ENCODE measurements at places on chromosomes 7 and 10.

- no peak for DNase-seq
Measured at GRCh38 chr7:134350709-134351108, 34.0 kb upstream of the SLC35B4 start.

- DNase-seq: no peak
Measured at GRCh38 chr10:89091496-89091895, 100.9 kb downstream of the FAS start.

GRCh38 chr7:108211382-108212201 is 81.4 kb upstream of the LAMB4 start:
- no peak for DNase-seq

- DNase-seq: no peak
Measured at GRCh38 chr10:56633876-56634452, 272.9 kb upstream of the ZWINT start.

DNA sequence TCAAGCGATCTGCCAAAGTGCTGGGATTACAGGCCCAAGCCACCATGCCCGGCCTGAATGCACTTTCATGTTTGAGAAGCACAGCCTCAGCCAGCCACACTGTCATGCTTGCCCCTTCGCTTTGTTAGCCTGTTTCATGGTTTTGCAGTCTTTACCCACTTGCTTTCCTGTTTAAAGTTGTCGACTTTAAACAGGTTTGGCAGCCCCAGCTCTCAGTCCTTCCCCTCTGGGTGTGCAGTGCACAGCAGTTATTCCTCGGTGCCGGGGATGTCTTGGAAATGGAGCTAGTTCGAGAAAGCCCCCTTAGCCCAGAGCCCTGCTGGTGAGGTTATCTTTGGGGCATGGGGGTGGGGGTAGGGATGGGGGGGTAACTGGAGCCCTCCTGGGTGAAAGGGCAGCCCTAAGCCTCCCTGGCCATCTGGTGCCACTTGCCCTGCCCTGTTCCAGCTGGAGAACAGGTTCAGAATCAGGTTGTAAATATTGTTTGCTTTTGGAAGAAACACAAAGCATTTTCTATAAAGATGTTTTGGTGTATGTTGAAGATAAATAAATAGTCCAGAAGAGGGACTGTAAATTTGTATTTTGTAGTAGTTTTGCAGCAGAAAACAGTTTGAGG is 14.8 kb downstream of the TSPAN14 start:
- no peak for DNase-seq

GRCh38 chr7:152383341-152384234 is 52.2 kb downstream of the KMT2C start:
- no peak for DNase-seq

GRCh38 chr7:81207801-81208200 is 288.9 kb upstream of the SEMA3C start:
- no peak for DNase-seq

DNA sequence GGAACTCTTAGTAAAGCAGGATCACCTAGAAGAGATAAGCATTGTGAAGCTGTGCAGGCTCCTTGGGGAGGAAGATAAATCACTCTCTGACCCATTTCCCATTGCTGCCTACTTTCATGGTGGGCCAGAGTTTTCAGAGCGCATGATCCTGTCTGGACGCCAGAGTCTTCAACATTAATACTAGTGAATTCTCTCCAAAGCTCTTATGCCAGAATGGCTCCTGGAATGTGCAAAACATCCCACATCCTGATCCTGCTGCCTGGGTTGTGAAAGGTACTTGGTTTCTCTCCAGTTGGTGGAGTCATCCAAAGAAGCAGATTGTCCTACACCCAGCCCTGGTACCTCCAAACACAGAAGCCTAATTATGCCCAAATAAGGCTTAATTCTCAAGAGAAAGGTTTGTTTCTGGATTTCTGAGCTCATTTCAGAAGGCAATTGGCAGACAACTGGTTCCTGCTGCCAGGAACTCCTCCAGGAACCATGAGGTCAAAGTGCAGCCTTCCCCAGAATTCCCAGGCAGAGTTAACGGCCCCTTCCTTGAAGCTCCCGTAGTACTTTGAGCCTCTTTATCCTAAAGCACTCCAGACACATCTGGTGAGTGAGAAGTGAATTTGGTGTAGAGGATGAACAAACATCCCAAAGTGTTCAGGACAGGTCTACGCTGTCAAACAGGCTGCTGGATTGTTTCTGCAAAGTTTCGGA is 495.2 kb downstream of the PLXNA4 start:
- DNase-seq: no peak

GRCh38 chr7:36408589-36408988 is 18.9 kb downstream of the ANLN start:
- no peak for DNase-seq

DNA sequence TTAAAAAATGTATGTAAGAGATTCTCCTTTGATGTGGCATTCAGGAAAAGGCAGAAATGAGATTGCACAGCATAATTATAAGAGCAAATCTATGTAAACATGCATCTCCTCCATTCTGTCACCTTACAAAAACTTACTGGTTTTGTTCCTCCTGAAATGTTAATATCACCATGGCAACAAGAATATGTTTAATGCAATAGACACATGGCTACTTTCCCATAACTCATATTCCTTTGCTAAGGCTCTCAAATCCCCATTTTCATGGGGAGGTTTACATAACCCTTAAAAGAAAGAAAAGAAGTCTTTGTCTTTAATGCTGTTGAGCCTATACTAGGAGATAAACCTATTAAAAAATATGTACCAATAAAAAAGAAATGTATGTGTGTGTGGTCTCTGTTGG is 136.2 kb downstream of the ANK3 start:
- DNase-seq: no peak

DNA sequence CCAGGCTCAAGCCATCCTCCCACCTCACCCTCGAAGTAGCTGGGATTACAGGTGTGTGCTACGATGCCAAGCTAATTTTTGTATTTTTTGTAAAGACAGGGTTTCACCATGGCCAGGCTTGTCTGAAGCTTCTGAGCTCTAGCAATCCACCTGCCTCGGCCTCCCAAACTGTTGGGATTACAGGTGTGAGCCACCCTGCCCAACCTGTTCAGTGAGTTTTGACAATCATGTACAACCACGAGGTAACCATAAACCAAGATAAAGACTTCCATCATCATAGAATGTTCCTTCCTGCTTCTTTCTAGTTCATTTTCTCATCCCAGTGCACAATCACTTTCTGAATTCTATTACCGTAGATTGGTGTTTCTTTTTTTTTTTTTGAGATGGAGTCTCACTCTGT is 30.5 kb upstream of the MKRN1 start:
- no peak for DNase-seq

DNA sequence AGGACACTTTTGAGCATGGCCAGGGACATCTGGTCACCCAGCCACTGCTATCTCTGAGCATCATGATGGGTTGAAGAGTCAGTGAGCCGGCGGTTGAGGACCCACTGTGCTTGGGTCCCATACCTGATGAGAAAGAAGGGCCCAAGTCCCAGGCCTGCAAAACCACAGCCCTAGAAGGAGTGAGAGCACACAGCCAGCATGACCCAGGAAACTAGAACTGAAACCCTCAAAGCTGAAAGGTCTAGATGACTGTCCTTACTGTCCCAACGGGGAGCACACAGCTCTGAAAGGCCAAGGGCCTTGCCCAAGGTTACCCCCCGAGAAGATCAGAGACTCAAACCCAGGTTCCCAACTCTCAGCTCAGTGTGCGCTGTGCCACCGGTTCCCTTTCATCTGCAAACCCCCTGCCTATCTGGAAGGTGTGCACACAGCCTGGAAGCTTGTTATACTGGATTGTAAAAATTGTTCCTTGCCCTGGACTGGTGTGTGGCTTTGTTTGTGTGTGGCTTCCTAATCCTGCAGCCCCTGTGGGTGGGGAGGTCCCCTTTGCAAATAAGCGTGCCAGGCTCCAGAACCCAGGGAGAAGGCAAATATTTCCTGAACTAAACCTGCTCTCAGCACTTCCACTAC is 22.6 kb upstream of the PSAP start:
- DNase-seq: no peak

DNA sequence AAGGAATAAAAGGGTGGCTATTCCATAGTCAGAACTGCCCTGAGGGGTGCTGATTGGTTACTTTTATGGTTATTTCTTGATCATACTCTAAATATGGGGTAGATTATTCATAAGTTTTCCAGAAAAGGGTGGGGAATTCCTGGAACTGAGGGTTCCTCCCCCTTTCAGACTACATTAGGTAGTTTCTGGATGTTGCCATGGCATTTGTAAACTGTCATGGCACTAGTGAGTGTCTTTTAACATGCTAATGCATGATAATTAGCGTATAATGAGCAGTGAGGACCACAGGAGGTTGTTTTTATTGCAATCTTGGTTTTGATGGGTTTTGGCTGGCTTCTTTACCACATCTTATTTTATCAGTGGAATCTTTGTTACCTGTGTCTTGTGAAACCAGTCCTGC is 26.5 kb upstream of the POT1 start:
- DNase-seq: no peak

GRCh38 chr10:110802551-110803238 is 69.0 kb upstream of the PDCD4 start:
- DNase-seq: no peak

DNA sequence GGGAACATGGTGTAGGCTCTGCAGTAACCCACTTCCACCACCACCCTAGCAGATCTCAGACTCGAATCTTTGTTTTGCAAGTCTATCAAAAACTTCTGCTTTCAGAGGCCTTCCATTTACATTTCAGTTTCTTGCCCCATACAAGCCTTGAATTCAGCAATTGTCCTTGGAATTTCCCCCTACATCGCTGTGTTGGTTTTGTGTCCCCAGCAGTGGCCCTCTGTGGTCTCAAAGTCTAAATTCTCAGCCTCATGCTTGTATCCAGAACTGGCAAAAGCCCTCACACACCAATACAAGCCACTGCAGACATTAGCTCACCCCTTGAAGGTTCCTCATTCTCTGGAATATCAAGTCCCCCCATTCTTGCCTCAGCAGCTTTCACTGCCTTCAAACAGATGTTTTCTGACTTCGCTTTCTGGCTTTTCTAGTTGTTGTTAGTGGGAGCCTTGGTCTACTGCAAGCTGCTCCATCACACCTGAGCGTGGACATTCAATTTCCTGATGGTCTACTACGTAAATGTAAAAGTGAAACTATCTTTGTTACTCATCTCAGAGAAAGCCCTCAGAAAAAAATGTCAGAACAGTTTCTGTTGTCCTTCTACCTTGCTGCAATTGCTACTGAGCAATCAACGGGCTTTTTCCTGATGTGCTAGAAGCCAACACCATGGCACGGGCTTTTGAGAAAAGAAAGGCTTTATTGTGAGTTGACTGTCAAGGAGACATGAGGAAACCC is 1.8 kb upstream of the NUB1 start:
- no peak for DNase-seq
